ENCODE measurements at places on chromosomes 6 and 20.

GRCh38 chr6:46808806-46809205, 15.6 kb downstream of the MEP1A start:
- no peak for DNase-seq

- no peak for DNase-seq
Observed at GRCh38 chr6:169886631-169887227, 135.3 kb downstream of the ERMARD start.

DNA sequence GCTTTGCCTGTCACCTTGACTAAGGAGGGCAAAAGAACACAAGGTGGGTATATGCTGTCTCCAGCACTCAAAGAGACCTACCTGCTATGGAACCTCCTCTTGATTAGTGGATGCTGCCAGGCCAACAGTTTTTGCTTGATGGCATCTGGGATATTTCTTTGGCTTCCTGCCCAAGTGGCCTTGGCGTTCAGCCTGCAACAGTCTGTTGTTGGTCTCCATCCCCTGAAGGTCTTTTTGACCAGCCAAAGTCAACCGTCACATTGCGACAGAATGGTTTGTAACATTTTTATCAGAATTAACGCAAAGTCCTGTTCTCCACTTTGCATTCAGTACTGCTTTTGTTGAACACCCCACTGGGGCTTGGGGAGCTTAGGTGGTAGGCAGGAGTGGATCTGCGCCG, 37.1 kb downstream of the SERPINB1 start:
- no peak for DNase-seq

DNA sequence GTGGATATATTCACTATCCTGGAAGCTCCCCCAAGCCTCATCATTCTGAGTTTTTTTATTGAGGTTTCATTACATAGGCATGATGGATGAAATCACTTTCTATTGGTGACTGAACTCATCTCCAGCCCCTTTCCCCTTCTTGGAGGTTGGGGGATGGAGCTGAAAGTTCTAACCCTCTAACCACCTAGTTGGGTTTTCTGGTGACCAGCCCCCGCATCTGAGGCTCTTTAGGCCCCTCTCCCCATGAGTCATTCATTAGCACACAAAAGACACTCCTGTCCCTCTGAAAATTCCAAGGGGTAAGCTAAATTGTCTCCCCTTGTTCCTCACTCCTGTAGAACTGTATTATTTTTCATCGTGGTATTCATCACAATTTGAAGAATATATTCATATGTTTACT, 33.3 kb downstream of the GFRA4 start:
- DNase-seq = no peak

DNA sequence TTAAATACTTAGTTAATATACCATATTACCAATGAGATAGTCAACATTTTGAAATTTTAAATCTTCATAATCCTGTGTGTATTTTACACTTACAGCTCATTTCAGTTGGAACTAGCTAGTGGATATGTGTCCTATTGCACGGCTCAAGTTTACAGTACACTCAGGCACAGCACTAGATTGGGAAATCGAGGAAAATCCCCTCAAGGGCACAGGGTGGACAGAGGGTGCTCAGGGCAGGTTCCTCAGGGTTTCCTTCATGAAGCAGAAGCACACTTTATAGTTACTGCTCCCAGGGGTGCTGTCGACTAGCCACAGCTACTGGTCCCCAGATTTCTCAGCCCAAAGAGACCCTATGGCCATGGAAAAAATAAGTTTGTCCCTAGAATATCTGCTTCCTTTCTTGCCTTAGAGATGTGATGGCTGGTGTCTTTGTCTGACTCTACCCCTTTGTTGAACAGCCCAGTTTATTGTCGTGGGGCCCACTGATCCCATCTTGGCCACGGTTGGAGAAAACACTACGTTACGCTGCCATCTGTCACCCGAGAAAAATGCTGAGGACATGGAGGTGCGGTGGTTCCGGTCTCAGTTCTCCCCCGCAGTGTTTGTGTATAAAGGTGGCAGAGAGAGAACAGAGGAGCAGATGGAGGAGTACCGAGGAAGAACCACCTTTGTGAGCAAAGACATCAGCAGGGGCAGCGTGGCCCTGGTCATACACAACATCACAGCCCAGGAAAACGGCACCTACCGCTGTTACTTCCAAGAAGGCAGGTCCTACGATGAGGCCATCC, 1.5 kb downstream of the BTN2A1 start:
- no peak for DNase-seq

- no peak for DNase-seq
Observed at GRCh38 chr20:58102744-58103516, 125.5 kb downstream of the ANKRD60 start.

GRCh38 chr6:160005861-160006540, 37.1 kb downstream of the IGF2R start:
- DNase-seq = no peak

GRCh38 chr6:3135668-3136291, 17.3 kb downstream of the BPHL start:
- DNase-seq = no peak

GRCh38 chr20:50379049-50379990, 130.9 kb upstream of the PTPN1 start:
- DNase-seq = peak; percentile 94

Data from AG09309 (cell line).